OCI-LY7 (cell line): ENCODE measurements at places on chromosomes 13 and 19.
A peak's percentile ranks its signal among the peaks of the same experiment; 100 is the strongest.

DNA sequence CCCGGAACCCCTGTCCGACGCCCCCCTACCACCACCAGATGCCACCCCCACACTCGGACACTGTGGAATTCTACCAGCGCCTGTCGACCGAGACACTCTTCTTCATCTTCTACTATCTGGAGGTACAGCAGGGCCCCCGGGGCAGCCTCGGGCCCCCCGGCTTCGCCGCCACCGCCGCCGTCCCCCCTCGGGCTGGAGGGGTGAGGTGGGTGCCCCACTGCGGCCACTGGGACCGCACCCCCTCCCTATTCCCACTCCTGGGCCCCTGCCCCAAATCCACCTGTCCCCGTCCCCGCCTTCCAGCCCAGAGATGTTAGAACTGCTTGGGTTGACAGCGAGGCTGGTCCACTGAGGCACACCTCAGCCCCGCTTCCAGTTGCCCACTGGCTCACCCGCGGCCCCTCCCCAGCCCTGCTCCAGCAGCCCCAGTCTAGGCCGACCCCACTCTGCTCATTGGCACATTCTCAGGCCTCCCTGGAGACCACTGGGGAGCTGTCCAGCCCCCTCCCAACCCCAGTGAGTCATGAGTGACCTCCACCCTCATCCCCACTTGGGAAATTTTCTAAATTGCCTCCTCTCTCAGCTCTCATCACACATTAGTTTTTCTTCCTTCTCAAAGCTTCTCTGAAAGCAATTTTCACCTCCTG lies 6.5 kb downstream of the LENG1 start:
- DNase-seq = no peak

DNA sequence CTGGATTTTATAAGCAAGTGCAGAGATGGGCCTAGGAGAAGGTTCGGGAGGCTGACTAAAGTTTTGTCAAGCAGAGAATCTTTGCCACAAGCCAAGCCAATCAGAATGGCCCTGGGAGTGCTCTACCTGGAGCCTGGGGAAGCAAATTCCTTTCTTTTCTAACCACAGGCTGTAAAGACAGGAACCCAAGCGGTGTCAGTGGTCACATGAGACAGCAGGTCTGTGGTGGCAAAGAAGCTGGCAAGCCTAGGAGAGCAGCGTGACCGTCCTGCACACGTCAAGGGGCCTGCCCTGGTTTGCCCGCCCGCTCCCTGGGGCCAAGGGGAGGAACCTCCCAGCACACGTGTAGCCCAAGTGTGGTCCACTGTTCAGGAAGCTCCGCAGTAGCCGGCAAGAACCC lies 90.8 kb downstream of the IPO5 start:
- DNase-seq = no peak

DNA sequence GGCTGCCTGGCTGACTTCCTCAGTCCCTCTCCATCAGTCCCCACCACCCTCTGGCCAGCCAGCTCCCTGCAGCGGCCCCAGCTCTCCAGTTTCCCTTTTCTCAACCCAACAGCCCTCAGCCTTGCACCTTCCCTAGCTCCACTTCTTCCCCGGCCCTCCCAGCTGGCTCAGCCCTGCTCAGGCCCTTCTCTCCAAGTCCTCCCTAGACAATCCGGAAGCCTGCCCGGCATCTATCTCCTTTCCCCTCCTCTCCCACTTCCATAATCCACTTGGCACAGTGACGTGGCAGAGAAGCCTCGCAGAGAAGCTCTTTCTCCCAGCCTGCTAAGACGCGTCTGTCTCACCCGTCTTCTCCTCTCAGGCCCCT lies 1.1 kb downstream of the UBXN6 start:
- no peak for DNase-seq

GRCh38 chr19:55563261-55563690 lies 17.4 kb downstream of the ZNF579 start:
- DNase-seq = no peak

GRCh38 chr19:51959791-51960190 lies 26.8 kb downstream of the ZNF350 start:
- no peak for DNase-seq

DNA sequence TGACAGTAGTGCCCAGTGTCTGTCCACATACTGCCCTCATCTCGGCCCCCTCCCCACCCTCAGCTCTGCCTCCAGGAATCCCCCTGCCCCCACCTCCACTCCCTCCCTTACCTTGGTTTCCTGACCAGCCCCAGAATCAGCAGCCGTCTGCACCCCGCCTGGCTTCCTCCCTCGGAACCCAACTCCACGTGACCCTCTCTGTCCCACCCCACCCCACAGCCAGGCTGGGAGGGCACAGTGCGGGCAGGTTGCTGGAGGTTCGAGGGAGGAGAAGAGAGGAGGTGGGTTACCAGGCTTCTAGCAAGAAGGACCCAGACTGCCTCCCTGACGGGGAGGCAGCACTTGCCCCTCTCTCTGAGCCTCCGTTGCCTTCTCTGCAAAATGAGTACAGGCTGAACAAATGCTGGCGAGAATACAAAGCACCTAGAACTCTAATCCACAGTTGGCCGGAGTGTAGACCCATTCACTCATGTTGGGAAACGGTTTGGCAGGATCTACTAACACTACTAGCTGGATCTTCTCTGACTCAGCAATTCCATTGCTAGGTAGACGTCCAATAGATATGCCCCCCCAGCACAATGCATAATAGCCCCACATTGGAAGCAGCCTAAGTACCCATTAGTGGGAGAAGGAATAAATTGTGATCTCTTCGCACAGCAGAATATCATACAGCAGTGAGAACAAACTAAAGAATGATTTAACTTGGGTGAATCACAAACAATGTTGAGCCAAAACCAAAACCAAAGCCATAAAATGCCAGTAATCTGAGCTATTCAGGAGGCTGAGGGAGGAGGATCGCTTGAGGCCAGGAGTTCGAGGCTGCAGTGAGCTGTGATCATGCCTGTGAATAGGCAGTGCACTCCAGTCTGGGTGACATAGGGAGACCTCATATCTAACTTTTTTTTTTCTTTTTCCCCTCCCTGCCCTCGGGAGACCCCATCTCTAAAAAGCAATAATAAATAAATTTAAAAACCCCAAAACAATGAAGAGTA lies at the start of gene RASAL3:
RASAL3 (minus strand) TSS at position 151 of the 992 bp plus-strand sequence. CDS start 186 bp downstream, outside the sequence.
- DNase-seq = peak; percentile 68

- DNase-seq = no peak
These were observed 13.7 kb upstream of the SOX1 start for GRCh38 chr13:112053167-112053743.

DNA sequence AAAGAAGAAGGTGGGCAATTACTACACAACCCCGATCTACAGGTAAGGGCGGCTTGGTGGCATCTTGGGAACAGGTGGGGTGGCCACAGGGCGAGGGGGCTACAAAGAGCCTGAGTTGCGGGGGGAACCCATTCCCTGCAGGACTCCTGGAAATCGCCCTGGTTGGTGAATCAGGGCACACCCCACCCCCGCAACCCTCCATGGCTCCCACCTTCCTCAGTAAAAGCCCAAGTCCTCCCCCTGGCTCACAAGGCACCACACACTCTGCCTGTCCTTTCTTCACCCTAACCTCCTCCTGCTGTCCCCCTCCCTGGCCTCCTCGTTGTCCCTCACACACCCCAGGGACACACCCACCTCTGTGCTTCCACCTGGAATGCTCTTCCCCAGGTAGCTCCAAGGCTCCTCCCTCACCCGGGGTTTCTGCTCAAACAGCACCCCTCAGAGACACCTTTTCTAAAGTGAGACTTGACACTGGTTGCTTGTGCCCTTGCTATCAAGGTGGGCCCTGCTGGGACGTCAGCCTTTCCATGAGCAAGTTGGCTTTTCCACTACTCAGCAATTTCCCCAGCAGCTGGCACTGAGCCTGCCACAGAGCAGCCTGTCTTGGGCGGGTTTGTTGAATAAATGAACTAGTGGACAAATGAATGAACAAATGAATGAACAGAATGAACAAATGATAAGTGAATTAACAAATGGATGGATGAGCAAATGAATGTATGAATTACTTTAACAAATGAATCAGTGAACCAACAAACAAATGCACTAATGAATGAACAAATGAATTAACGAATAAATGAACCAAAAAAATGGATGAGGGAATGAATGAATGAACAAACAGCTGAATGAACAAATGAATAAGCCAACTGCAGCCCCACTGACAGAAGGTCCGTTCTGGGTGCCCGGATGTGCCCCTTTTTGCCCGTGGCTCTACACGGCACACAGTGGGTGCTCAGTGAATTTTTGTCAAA lies 6.2 kb upstream of the MRI1 start:
- no peak for DNase-seq

DNA sequence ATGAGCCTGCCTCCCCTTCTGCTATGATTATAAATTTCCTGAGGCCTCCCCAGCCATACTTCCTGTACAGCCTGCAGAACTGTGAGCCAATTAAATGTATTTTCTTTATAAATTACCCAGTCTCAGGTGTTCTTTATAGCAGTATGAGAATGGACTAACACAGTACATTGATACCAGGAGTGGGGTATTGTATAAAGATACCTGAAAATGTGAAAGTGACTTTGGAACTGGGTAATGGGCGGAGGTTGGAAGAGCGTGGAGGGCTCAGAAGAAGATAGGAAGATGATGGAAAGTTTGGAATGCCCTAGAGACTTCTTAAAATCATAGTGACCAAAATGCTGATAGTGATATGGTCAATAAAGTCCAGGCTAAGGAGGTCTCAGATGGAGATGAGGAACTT lies 32.8 kb downstream of the NEK5 start:
- DNase-seq = no peak

DNA sequence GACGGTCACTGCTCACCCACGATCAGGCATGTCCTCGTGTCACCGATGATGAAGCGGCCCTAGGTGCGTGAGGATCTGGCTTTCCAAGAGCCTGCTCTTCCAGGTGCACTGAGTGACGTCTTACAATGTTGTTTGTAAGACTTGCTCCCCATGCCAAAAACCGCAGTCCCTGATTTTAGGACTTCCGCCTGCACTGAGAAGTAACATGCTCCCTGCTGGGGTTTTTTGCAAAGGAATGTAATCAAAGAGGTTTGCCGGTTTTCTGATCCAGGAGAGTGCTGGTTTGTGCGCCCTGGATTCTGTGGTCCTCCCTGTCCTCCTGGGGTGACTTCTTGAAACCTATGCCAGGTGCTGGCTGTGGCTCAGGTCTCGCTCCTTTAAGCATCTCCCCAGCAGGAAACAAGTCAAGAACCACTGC lies 38.8 kb downstream of the MYO9B start:
- no peak for DNase-seq

GRCh38 chr13:112986946-112987681 lies 18.1 kb downstream of the MCF2L start:
- DNase-seq = no peak

- peak; percentile 80 for DNase-seq
These were observed 3.5 kb downstream of the RASA3 start for GRCh38 chr13:114128624-114129522.

GRCh38 chr19:3368441-3368795 lies 2.0 kb downstream of the NFIC start:
- DNase-seq = no peak

DNA sequence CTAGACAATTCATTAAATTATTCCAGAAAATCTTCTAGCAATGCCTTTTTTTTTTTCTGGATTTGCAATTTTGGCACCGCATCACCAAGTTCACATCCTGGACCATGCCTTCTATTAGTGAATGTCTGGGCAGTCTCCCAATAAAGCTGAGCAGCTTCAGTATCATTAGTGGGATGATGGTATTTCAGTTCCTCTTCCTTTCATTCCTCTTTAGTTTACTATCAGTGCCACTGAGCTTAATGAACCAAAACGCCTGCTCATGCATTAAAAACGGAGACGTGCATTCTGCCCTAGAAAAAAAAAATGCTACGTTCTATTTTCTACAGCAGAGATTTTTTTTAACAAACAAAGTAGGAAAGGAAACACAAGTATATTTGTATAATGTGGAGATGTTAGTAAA lies 343.0 kb downstream of the PCDH9 start:
- DNase-seq = peak; percentile 89
